ENCODE measurements at places on chromosomes 7 and 10.
A peak's percentile ranks its signal among the peaks of the same experiment; 100 is the strongest.

GRCh38 chr7:26624839-26625238, 239.6 kb downstream of the SKAP2 start:
- no peak for DNase-seq

GRCh38 chr7:66639773-66640172, 11.1 kb downstream of the KCTD7 start:
- no peak for DNase-seq

GRCh38 chr10:131644864-131645658, 255.7 kb upstream of the PPP2R2D start:
- DNase-seq, result no peak

GRCh38 chr10:1406967-1407945, 330.1 kb downstream of the ADARB2 start:
- DNase-seq, result no peak

- DNase-seq, result no peak
These were observed 171.5 kb downstream of the ZMYND11 start for GRCh38 chr10:306675-307185.

GRCh38 chr7:132771301-132771730, 195.0 kb upstream of the PLXNA4 start:
- no peak for DNase-seq

DNA sequence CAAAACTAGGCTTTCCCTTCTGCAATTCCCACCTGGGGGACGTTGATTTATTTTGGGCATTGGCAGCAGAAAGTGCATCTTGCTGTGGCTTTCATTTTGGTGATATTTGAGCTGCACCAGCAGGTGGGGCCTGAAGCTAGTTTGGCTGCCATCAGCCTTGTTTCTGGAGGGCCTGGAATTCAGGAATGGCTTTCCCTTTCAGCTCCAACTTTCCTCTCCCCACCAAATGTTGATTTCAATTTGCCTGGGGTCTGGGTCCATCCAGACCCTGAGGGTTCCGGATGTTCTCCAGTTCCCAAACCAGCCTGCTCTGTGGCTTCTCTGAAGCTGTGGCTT, 640.4 kb downstream of the TYW1 start:
- DNase-seq, result no peak

- DNase-seq, result peak; percentile 82
These were observed 3.4 kb downstream of the DNMBP start for GRCh38 chr10:100006243-100006886.

GRCh38 chr10:103814626-103815370, 40.6 kb downstream of the SH3PXD2A start:
- DNase-seq, result peak; percentile 52

DNA sequence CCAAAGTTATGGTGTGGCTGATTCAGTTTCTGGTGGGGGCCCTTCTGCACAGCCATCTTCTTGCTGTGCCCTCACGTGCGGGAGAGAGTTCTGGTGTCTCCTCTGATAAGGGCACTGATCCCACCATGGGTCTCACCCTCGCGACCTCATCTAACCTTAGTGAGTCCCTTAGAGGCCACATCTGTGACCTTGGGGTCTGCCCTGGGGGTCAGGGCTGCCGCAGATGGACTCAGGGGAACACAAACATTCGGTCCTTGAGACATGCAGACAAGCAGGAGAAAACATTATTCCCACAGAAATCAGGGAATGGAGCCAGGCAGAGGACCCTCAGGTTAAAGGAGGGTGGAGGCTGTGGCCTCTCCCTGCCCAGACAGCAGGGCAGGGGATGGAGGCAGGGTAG, 177.9 kb downstream of the DNAJB6 start:
- no peak for DNase-seq

- DNase-seq, result no peak
These were observed 79.7 kb downstream of the BTAF1 start for GRCh38 chr10:92003258-92003657.

DNA sequence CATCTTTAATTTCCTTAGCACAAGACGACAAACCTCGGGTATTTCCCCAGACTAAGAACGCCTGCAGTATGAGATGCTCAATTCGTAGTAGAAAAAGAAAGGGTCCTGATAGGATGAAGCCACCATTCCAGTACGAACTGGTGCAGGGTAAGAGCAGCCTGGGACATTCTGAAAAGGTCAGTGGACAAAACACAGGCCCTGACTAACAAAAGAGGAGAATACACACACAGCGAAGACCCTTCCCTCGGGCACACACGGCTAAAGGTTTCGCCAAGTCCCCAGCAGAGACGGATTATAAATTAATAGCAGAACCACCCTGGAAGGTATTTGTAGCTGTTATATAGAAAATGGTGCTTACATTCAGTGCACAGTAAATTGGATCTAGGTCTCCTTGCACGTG, 137.6 kb downstream of the SKIDA1 start:
- no peak for DNase-seq

DNA sequence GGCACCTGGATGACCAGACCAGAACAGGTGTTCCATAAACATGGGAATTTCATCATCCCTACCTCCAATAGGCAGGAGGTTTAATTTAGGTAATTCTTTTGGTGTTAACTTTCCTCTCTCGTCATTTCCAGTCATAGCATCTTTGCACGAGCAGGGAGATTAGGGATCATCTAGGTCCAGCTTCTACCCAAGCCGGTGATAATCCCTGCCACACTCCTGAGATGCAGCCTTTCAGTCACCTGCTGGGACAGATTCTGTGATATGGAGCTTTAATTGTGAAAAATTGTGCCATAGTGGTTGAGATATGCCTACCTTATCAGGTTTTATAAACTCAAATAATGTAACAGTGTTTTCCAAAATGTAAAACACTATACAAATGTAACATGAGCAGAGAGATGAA, 191.8 kb upstream of the AOAH start:
- no peak for DNase-seq

- no peak for DNase-seq
These were observed 596.0 kb upstream of the TPK1 start for GRCh38 chr7:145431834-145432233.

DNA sequence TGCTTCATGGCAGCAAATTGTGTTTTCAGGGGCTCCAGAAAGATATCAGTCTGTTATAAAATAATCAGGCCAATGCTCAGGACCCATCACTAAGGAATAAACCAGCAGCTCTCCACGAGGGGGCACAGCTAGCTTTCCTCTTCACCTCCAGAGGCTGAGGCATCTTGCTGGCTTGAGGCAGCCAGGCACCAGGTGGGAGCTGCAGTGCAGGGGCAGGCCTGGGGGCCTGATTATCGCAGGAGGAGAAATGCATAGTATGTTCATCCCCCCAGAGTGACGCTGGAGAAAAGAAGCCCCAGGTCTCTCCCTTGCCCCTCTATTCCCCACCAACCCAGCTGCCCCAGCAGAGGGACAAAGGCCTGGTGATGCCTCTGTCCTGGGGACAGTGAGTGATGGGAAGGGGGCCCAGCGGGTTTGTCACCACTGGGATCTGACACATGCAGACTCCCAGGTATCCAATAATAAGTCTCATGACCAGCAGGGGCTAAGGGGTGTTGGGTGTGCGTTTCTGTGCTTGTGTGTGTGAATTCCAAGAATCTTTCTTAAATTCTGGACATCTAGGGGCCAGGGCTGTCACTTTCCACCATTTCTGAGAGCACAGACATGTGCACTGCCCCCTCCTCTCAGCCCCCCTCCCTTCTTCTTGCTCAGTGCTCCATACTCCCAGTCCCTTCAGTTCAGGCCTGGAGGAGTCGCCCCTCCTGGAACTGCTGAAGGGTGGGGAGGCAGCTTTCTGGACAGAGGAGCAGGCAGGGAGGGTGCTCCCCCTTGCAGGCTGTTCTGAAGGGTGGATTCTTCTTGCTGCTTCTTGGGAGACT, 128.1 kb upstream of the FAM20C start:
- peak; percentile 62 for DNase-seq

DNA sequence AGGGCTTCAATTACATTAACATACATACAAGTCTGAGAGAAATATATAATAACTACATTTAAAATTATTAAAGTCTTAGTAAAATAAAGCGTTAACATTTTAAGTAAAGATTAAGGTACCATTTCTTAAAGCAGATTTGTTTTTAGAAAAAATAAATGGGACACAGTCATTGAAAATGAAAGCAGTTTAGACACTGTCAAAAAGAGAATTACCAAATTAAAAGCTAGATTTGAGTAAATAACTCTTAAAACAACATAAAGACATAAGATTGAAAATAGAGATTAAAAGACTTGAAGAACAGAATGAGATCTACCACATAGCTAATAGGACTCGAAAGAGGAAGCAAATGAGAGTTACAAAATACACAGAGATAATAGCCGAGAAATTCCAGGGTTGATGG, 562.2 kb upstream of the FOXK1 start:
- no peak for DNase-seq

DNA sequence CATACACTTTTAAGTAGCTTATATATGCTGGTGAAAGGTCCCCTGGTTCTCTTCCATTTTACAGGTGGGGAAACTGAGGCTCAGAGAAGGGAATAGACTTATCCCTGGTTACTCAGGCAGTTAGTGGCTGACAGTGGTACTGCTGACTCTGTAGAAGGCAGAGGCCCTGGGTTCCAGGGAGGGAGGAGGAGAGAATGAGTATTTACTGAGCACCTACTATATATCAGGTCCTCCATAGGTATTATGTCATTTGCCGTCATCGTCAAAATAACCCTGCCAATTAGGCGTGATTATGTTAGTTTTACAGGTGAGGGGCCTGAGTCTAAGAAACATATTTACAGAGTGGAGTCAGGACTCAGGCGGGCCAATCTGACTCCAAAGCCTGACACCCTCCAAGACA, 13.3 kb upstream of the PALD1 start:
- DNase-seq, result no peak

- no peak for DNase-seq
These were observed 14.5 kb upstream of the PIP start for GRCh38 chr7:143117395-143117794.

DNA sequence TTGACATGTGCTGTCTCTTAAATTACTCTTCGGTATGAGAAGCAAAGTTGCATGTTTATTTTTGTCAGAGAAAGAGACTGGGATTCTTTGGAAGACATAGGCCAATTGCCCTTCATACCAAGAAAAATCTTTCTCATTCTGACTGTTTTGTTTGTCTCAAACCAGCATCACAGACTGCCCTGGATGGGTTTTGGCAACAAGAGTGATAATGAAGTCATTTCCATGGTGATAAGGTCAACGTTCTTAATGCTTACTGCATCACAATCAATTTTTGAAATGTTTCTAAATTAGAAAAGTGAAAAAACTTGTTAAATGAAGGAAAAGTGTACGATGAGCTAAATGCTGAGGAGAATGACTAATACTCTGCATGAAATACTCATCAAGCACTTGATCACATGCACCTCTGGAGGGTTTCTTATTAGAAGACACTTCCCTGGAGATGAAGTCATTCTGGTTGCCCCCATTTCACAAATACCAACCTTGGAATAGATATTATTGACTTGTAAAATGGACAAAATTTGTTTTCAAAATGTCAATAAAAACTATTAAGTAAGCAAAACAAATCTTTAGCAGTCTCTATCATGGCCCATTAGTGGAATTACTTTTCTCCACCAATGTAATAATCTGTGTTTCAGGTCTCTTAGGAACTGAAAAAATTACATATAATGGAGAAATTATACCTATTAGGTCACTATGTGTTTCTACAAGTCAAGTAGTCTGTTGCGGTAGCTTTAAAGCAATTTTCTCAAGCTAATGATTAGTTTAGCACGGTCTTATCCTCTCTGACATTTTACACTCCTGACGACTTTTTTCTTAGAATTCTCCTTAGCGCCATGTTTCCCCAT, 19.9 kb upstream of the SEC61G start:
- DNase-seq, result no peak

GRCh38 chr10:99534939-99535763, 2.4 kb downstream of the NKX2-3 start:
- no peak for DNase-seq

DNA sequence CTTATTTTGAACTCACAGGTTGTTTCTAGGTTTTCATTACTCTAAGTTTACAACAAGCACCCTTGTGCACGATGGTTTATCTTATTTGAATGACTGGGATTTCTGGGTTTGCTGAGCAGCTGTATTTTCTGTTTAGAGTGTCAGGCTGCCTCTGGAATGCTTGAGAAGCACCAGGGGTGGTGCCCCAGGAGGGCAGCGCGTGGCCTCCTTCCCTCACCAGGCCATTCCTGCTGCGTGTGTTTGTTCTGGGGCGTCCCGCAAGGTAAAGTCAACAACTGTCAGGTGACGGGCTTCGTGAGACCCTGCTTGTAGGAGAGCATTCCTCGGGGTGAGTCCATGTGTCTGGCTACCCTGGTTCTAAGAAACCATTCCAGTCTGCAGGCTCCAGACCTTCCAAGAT, 54.9 kb downstream of the FAM171A1 start:
- no peak for DNase-seq

DNA sequence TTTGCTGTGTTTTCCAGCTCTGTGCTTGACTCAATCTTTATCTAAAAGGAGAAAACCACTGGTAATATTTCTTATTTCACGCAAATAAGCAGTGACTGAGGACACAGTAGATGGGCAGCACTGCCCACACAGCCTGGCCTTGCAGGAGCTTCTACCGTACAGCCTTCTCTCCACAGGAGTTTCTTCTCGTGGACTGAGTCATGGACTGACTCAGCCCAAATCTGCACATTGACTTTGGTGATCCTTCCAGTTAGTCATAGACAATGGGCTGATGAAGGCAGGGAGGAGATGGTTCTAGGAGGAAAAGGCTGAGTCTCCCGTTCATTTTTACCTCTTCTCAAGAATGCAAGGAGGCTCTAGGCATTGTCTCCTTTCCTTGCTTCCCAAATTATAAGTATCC, 200.7 kb downstream of the RAPGEF5 start:
- DNase-seq, result peak; percentile 4

- no peak for DNase-seq
These were observed 8.7 kb downstream of the TAF3 start for GRCh38 chr10:7826971-7827370.

GRCh38 chr10:43056568-43057011, 20.3 kb upstream of the RET start:
- no peak for DNase-seq

DNA sequence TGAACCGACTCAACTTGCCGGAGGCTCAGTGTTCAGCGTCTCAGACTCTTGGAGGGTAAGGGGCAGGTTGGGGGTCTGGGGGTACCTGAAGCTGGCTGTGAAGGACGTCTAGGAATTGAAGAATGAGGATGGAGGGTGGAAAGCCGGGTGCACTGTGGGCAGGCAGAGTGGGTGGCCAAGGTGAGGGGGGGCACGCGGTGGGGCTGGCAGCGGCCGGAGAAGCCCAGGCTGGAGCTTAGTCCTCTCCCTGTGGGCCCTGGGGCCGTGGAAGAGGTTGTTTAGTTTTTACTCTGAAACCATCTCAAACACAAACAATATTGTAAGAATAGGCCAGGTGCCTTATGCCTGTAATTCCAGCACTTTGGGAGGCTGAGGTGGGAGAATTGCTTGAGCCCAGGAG, 83.4 kb downstream of the UNCX start:
- DNase-seq, result no peak

DNA sequence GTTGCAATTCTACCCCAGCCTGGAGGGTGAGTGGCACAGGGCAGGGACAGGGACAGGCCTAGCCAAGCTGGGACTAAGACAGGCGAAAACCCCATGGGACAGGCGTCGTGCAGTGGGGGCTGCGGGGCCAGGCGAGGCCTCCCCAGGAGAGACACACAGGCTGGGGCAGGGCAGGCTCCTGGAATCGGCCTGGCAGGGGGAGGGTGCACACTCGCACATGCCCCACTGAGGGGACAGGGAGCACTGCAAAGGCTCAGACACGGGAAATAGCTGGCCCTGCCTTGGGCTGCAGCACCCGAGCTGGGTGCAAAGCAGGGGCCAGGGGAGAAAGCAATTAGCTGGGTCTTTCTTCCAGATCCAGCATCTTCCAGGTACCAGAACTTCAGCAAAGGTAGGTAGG, 10.4 kb downstream of the LAT2 start:
- DNase-seq, result no peak

Data from fibroblast of gingiva (primary cell).